Stimulated activated CD4-positive, alpha-beta T cell treated with anti-CD3 and anti-CD28 coated beads, TNF-alpha, amount 100 ng/mL, for 48 hours (primary cell): ENCODE measurements at places on chromosomes 1 and 21.

- no peak for DNase-seq
Observed at GRCh38 chr1:115467196-115467595, 129.1 kb upstream of the NGF start.

DNA sequence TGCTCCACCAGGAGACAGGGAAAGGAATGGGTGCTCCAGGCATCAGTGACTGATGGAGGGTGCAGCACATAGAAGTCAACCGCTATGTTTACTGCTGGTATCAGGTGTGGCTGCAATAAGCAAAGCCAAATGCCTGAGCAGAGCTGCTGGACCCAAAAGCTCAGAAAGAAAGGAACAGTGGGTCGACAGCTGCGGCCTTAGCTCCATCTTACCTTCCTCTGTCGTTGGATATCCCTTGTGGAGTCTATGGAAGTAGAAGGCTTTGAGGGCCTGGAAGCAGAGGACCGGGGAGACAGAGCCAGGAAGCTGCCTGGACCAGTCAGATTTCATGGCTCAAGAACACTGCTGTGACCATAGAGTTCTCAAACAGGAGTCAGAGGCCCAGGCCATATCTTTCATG, 45.3 kb downstream of the RIMS3 start:
- no peak for DNase-seq

DNA sequence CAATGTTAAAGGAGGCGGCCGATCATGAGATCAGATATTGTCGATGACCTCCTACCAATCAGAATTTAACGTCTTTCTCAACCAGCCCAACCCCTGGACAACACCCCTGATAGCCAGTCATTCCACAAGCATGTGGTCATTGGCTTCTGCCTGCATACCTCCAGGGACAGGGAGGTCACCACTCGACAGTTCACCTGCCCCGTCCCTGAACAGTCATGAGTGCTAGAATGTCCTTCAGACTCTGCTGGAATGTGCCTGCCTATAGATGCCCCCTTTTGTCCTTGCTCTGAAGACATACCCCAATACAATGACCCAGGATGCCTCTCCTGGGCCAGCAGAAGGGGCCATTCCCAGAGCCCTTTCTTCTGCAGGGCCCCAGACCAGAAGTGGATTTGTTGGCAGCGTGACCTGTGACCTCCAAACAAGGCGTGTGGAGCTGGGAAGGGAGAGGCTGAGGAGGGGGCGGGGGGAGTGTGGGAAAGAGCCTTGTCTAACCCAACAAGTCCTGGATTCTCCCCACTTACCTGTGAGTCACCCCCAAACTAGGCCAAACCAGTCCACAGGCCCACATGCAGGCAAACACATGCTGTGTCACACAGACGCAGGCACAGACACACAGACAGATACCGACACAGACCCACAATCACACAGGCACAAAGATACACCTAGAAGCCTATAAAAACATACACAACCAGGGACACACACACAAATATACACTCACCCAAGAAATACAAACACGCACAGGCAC, 2.2 kb downstream of the CRYBG2 start:
- DNase-seq, result no peak

DNA sequence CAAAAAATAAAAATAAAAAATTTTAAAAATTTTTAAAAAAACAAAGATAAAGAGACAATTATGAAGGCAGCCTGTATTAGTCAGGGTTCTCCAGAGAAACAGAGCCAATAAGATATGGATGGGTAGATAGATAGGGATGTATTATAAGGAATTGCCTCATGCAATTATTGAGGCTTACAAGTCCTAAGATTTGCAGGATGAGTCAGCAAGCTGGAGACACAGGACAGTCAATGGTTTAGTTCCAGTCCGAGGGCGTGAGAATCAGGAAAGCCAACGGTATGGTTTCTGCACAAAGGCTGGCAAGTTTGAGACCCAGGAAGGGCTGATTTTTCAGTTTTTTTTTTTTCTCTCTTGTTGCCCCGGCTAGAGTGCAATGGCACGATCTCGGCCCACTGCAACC, 24.1 kb upstream of the EIF4G3 start:
- no peak for DNase-seq

DNA sequence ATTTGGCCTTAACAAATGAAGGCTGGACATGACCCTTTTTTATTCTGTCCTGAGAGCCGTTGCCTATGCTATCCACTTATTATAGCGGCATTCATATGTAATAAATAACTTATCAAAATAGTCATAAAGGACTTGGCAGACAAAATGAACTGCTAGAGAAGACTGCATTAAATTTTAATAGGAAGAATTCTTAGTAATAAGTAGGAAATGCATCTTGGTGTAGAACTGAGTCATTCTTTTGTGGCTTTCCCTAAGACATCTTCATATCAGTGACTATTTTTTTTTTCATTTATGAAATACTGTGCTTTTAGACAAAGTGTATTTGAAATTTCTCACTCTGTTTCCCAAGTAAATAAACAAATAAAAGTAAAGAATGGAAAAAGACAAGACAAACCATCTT, 45.6 kb downstream of the PBX1 start:
- no peak for DNase-seq

- DNase-seq, result no peak
Observed at GRCh38 chr1:205665201-205666045, 14.9 kb downstream of the SLC45A3 start.

DNA sequence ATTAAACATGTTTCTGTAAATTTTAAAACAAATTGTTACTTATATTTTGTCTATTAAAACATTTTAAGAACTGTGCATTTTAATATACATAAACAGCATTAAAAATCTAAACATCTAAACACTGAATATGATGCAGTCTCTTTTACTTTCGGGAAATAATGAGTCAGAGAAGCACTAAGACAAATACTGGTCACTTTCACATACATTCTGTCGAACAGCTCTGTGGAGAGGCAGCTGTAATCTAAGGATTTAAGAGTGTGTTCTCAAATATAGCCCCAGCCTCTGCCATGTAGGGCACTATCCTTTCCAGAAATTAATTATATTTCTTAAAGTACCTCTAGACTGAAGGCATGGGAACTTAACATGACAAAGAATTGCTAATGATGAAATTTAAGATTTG, 89.6 kb upstream of the PTGFR start:
- no peak for DNase-seq

DNA sequence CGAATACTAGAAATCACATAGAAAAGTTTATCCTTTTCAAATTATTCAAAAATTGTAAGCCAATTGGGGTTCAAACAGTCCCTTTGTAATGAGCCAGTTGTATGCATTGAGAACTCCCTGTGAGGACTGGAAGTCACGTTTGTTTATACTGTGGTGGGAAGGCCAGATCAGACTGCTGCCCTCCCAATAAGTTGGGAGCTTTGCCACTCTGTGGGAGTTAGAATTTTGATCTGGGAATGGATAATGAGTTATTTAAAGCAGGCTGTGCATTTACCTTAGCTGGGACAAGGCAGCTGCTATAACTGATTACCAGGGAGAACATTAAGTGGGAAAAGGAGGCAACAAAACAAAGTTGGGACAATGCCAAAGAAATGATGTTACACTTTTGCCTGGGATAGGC, 178.8 kb downstream of the SDCCAG8 start:
- DNase-seq, result no peak

DNA sequence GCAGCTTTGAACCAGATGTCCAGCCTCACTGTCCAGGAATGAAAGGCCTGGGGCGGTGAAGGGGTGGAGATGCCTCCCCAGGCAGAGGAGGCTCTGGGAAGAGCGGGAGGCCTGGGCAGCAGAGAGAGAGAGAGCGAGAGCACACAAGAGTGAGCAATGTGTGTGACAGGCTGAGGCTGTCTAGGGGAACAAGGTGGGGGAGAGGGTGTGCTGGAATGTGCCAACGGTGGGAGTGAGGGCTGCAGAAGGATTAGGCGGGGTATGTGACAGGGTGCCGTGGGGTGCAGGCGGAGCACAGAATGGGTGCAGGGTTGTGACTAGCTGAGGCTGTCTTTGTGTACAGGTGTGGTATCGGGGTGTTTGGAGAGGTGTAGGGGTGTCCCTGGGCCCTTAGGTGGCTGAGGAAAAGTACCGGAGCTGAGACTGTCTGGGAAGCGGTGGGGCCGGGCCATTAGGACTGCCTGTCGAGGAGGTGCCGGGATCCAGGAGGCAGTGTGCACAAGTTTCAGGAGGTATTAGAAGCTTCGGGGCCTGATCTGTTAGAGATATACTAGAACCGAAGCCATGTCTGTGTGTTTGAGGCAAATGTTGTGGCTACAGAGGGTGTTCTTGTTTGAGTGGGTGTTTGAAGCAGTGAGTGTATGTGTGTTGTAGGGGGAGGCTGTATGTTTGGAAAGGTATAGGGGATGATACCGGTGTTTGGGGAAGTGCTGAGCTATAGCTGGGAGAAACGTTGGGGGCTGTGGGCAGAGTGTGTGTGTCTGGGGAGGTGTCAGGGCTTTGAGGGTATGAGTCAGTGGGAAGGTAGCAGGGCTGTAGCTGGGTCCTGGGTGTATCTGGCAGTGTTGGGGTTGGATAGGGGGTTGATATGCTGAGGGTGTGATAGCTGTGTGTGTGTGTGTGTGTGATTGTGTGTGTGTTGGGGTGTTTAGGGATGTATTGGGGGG, 9.1 kb downstream of the AHDC1 start:
- DNase-seq, result no peak
